ENCODE measurements at places on chromosomes 13 and 19.

DNA sequence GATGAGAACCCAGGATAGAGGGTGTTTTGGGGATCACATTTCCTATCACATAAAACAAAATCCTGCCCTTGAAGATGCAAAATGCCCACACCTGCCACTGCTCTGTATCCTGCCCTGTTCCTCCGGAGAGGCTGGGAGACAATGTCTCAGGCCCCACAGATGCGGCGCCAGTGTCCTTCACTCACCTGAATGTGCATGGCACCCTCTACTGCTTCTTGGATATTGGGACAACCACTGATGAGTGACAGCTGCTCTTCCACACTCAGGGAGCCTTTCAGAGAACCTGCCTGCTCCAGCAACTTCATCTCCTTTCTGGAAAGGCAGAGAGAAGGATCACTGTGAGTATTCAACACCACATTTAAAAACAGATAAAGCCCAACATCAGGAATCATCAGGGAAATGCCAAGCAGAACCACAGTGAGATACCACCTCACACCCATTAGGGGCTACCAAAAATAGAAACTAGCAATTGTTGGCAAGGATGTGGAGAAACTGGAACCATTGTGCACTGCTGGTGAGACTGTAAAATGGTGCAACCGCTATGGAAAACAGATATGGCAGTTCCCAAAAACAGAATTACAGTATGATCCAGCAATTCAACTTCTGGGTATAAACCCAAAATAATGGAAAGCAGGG, 36.4 kb downstream of the CRYL1 start:
- DNase-seq: no peak

DNA sequence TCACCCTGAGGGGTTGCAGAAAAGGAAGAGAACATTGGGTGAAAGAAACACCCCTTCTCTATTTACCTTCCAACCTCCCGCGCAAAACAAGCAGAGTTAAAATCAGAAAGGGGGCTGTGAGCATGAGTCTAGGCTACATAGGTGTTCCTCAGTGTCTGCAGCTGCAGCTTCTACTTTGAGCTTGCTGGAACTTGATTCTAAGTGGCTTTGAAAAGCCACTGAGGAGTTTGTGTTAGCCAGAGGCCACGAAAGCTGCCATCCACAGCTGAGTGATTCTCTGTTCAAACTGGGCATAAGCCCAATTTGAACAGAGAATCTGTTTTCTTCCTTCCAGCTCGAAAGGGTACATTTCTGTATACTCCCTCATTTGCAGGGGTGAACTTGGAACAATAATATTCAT, 343.9 kb downstream of the PCDH9 start:
- no peak for DNase-seq

DNA sequence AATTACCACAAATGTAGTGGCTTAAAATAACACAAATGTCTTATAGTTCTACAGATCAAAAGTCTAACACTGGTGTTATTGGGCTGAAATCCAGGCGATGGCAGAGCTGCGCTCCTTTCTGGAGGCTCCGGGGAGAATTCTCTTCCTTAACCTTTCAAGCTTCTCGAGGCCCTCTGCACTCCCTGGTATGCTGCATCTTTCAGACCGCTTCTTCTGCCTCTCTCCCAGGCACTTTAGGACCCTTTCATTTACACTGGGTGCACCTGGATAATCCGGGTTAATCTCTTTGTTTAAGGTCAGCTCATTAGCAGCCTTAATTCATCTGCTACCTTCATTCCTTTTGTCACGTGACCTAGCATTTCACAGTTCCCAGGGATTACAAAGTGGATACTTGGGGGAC, 211.3 kb upstream of the RFC3 start:
- no peak for DNase-seq

- no peak for DNase-seq
These were observed 35.1 kb downstream of the IL17D start for GRCh38 chr13:20738616-20739015.

GRCh38 chr13:50393628-50394027, 378.4 kb downstream of the KCNRG start:
- DNase-seq: no peak

DNA sequence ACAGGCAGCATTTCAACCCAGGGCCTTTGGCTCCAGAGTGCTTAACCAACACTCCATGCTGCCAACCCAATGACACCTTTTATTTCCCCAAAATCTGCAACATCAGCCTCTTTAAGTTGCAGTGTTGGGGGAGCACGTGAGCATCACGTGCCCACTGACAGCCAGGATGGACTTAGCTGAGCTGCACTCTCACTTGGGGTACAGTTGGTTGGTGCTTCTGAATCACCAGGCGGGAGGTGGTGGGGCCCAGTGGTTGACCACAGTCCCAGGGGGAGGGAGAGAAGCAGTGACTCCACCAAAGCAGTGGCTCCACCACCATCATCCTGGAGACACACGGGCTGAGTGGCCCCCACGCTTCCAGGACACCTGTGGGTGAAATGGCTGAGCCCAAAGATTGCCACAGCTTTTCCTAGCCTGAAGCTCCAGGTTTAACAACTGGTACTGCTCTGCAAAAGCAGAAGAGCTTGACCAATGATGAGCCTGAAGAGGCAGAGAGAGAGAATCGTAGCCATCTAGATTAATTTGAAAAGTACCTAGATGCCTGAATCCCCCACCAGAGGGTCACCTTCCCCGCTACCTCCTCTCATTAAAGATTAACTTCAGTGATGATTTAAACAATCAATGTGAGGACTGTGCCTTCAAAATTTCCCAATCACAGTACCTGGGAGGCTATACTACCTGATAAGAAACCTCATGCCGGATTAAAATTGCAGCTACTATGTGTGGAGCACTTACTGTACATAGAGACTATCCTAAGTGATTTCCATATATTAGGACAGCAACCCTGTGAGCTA, 193.8 kb downstream of the FOXO1 start:
- DNase-seq: no peak

GRCh38 chr13:57635541-57636085, 4.1 kb downstream of the PCDH17 start:
- no peak for DNase-seq

GRCh38 chr13:34578471-34578870, 363.6 kb upstream of the NBEA start:
- DNase-seq: no peak

- DNase-seq: no peak
These were observed 44.2 kb upstream of the HOMER3 start for GRCh38 chr19:18985257-18985656.

GRCh38 chr13:93045836-93046235, 180.8 kb upstream of the GPC6 start:
- no peak for DNase-seq

DNA sequence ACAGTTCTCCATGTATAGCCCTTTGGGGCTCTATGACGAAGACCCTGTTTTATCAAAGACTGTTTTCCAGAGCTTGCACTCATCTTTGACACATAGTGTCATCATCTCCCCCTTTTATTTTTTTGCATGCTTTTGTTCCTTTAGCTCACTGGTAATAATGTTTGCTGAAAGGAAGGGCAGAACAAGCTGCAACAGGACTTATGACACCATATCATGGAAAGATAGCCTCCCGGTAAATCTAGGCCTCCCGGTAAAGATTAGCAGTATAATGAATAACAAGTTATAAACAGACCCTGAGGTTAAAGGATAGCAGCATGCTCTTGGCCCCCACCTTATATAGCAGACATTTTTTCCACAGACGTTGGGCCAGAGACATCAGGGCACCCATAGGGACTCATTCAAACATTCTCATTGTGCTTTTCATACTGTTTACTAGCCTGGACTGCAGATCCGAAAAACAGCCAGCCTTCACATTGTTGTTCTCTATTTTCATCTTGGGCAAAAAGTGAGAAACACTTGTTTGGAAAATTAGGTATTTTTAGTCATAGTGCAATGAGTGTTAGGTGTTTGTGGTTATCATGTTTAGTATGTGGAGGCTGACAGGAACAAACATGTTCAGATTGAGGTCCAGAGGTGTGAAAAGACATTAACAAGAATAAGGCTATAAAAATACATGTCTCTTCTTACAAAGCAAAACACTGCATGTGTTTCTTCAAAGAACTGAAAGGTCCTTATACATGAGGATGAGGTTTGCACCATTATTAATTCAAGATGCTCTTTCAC, 136.9 kb upstream of the SPRY2 start:
- no peak for DNase-seq

GRCh38 chr19:2984215-2984528, 6.8 kb downstream of the TLE6 start:
- no peak for DNase-seq

DNA sequence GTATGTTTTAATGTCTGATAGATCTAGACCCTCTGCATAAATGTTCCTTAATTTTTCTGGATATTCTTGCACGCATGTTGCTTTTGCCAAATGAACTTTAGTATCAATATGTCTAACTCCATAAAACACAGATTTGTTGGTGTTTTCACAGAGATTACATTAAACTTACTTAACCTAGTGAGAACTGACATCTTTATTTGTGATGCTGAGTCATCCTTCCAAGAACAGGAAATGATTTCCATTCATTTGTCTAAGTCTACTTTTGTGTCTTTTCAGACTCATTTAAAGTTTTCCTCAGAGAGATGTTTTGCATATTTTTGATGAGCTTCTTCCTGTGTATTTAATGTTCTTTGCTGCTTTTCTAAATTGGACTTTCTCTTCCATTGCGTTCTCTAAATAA, 184.0 kb downstream of the SLC7A1 start:
- no peak for DNase-seq

DNA sequence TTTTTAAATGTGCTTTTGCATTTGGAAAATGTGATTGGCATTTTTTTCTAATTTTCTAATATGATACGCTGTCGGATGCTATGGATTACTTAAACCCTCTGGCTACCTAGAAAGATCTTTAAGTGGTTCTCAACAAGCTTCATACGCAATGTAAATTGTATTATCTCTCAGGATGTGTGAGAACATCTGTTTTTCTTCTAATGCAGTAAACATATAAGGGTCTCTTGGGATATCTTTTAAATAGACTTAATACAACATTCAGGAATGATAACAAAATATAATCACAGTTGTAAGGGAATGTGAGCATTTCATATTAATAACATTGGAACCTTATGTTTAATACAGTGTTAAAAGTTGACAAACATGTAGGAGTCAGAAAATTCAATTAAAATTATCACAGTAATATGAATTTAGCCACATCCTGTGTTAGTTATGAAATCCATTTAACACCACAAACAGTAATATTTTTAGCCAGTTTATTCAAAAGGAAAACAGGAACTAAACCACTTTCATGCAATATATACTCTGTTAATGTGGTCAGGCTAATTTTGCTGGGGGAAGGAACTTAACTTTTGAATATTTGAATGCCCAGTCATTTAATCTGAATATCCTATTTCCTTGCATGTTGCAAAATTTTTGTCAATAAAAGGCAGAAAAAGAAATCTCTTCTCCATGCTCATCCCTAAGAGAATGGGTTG, 15.0 kb upstream of the ALOX5AP start:
- no peak for DNase-seq

- DNase-seq: no peak
These were observed 139.9 kb downstream of the ZAR1L start for GRCh38 chr13:32175307-32175706.

DNA sequence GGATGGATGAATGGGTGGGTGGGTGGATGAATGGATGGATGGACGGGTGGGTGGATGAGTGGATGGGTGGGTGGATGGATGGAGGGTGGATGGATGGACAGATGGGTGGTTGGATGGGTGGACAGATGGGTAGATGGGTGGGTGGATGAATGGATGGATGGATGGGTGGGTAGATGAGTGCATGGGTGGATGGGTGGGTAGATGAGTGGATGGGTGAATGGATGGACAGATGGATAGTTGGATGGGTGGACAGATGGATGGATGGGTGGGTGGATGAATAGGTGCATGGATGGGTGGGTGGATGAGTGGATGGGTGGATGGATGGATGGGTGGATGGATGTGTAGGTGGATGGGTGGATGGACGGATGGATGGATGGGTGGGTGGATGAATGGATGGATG, 17.8 kb downstream of the SHC2 start:
- DNase-seq: no peak

GRCh38 chr19:46660551-46661019, 397 bp downstream of the DACT3 start:
- DNase-seq: no peak

DNA sequence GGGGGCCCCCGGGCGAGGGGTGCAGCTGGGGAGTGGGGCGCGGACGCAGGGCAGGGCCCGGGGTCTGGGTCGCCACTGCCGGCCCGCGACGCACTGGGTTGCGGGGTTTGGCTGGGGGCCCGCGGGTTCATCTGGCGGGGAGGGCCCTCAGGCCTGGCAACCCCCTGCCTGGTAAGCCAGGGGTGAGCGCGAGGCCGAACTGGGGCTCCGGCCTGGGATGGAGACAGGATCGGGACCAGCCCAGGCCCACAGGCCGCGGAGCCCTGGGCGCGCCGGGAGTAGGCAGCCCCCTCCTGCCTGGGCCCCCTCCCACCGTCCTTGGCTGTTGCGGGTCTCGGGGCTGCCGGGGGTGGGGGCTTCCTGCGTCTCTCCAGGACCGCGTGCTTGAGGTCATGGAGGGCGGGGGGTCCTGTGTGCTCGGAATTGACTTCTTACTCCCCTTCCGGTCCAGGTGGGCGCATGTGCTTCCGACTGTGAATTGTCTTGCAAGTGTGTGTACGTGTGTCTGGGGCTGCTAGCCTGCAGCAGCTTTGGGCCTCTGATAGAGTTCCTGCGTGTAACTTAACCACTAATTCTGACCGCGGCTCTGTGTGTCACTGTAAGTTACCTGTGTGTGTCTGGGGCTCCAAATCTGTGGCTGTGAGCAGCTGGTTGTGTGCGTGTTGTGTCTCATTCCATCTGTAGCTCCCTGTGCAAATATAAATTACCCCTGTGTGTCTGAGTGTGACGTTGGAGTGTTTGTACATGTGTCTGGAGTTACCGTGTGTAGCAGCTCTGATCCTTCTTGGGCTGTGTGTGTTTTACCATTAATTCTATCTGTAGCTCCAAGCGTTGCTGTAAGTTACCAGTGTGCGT, 751 bp downstream of the GRAMD1A start:
- peak; percentile 46 for DNase-seq

DNA sequence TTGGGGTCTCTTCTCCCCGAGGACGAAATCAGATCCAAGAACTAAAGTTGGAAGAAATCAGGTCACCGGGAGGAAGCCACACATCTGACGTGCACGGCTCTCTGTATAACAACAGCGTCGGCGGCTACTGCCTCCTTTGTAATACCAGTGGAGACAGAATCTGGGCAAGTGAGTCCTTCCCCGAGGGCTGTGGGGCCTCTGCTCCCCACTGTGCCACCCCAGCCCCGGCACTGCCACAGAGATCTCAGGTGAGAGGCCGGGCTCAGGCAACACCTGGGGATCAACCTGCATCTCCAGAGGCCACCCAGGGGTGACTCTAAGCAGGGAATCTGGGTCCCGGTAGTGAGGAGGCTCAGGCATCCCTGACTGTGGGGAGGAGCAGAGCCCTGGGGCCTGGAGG, 33.7 kb upstream of the C13orf46 start:
- DNase-seq: no peak

DNA sequence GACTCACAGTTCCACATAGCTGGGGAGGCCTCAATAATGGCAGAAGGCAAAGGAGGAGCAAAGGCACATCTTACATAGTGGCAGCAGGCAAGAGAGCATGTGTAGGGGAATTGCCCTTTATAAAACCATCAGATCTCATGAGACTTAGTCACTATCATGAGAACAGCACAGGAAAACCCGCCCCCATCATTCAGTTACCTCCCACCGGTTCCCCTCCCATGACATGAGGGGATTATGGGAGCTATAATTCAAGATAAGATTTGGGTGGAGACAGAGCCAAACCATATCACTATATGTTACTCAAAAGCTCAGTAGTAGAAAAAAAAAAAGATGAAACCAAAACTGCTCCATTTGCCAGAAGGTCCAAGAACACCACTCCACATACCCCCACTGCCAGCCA, 58.5 kb downstream of the DNAJC15 start:
- DNase-seq: no peak

- DNase-seq: no peak
These were observed 4.3 kb downstream of the CD37 start for GRCh38 chr19:49339301-49340068.

GRCh38 chr13:42777467-42777866, 3.9 kb upstream of the FAM216B start:
- no peak for DNase-seq
